ENCODE measurements at places on chromosomes 6 and 20.
A peak's percentile ranks its signal among the peaks of the same experiment; 100 is the strongest.

- no peak for DNase-seq
Observed at GRCh38 chr20:31555203-31555775, 41.0 kb downstream of the HM13 start.

- DNase-seq: no peak
Observed at GRCh38 chr6:43856005-43856765, 86.2 kb downstream of the VEGFA start.

- DNase-seq: no peak
Observed at GRCh38 chr6:125947615-125948014, 9.0 kb upstream of the HINT3 start.

DNA sequence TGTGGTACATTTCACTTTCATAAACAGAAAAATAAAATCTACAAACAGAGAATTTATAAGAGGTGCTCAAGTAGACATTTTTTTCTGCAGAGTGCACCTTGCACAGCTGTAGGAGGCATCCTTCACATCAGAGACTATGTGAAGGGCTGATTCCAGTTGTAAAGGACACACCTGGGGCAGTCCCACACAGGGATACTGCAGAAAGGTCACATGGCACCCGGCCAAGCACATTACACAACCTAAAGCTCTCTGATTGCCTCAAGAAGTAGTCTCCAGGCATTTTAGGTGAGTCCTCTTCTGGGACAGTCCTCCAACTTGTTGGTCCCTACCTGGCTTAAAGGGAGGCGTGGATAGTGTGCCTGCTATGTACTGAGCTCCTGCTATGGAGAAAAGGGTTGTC is 502.9 kb upstream of the NOX3 start:
- no peak for DNase-seq

DNA sequence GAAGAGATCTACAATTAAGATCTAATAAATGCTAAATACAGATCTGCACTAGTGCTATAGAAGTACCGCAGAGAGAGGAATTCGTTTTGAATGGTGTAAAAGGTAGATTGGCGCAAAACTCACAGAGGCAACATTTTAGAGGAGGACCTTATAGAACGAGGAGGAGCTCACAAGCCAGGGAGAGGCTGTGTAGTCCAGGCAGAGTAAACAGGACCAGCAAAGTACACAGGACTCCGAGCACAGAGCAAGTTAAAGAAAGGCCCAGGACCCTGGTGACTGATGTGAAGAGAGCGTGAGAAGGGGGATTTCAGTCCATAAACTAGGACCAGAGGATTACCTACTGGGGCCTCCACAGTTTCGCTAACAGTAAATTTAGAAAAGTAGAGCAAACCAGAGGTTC is 202.3 kb downstream of the FOXC1 start:
- no peak for DNase-seq

DNA sequence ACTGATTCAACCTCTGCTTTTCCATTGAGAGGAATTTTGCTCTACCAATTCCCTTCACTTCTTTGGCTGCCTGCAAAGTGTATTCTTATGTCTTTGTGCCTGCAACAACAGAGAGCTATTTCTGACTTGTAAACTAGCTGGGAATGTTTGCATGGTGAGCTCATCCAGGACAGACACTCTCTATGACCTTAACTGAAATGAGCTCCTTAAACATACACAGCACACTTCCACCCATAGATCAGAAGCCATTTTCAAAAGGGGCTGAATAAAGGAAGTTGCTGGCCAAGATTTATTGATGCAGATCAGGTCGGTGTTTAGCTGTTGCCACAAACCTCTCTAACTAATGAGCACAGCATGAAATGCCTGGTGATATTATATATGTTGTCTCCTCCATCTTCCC is 377.7 kb downstream of the BTBD9 start:
- no peak for DNase-seq

DNA sequence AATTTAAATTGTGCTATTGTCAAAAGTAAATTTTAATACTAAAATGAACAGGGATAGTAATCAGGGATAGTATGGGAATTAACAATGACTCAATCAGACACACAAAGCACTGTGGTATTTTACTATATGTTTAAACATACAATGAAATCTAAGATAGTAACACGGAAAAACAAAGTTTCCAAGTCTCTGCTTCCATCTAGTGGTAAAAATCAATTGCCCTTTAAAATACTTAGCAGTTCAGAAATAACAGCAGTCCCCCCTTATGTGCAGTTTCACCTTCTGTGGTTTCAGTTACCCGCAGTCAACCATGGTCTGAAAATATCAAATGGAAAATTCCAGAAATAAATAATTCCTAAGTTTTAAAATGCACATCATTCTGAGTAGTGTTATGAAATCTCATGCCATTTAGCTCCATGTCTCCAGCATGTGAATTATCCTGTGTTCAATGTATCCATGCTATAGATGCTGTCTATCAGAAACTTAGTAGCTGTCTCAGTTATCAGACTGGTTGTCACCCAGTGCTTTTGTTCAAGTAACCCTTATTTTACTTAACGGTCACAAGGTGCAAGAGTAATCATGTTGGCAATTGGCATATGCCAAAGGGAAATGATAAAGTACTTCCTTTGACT is 58.5 kb downstream of the AHI1 start:
- peak; percentile 40 for DNase-seq

GRCh38 chr6:153167907-153168306 is 36.8 kb upstream of the RGS17 start:
- no peak for DNase-seq

- no peak for DNase-seq
Observed at GRCh38 chr20:61557621-61558020, 305.6 kb downstream of the CDH4 start.

GRCh38 chr6:25165800-25166199 is 113.4 kb upstream of the CARMIL1 start:
- DNase-seq: no peak

DNA sequence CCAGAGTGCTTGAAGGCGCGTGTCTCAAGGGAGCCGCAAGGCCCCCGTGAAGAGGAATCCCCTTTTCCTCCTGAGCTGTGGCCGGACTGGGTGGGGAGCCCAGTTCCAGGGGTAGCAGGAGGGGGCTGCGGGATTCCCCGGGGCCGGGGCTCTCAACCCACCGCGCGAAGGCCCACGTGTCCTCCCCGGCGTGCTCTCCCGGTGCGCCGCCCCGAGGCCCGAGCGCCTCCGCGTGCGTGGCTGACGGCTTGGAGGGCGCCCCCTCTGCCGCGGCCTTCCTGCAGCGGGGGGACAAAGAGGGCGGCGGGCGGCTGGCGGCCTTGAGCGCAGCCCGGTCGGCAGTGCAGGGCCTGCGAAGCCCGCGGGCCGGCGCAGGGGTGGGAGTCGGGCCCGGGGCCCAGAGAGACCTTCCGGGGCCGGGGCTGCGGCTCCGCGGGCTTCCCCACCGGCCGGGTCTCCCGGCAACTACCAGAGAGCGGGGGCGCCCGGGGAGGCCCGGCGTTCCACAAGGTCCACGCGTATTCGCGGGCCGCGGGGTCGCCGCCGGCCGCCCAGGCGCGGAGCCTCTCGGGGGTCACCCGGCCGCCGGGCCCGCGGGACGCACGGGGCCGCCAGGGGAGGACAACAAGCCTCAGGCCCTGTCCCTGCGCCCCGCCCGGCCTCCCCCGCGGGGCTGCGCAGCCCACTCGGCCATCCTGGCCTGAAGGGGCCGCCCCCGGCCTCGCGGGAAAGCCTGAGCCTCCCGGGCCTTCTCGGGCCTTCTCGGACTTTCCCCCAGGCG is at the start of gene FAM217A:
Gene FAM217A (minus strand): TSS at position 447 of the 781 bp plus-strand sequence. CDS start 1,723 bp downstream, outside the sequence.
- no peak for DNase-seq

DNA sequence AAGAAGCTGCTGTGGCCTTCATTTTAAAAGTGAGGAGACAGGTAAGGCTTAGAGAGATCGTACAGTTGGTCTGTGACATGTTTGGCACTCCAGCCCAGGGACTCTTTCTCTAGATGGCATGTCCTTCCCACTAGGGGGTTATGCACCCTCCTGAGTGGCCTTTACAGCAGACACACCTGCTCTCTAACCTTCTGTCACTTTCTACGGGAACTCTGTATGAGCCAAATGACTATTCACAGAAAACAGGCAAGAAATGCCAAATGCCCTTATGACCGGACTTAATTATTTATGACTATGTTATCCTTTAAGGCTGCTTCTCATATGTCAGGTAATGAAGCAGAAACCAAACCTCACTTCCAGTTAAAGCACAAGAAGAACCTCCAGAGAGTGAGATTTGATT is 91.2 kb downstream of the MAP3K5 start:
- no peak for DNase-seq

DNA sequence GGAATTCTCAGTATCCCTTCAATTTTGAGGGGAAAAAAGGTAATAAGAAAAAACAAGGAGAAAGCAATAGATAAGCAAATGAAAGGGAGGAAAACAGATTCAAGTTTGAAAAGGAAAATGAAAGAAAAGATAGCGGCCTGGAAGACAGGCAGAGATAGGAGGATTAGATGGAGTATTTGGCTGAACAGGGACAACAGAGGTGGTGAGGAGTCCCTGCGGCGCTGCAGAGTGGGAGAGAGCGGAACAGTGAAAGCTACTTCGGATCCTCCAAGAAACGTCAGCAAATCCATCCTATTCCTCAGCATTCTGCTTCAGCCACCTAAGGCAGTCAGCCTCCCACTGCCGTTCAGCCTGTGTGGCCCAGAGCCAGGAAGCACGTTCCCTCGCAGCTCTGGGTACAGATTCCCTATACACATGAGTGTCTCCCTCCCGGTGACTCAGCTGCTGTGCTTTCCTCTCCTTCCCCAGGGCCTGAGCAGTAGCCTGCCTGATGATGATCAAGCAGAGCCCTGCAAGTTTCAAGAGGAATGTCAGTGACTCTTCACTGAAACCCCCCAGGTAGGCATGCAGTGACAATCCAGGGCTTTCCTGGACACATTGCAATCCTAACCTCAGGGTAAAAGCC is 43.4 kb upstream of the CDYL start:
- DNase-seq: no peak

- no peak for DNase-seq
Observed at GRCh38 chr6:42141603-42142117, 760 bp downstream of the C6orf132 start.

GRCh38 chr6:55898342-55898741 is 23.0 kb upstream of the BMP5 start:
- no peak for DNase-seq

DNA sequence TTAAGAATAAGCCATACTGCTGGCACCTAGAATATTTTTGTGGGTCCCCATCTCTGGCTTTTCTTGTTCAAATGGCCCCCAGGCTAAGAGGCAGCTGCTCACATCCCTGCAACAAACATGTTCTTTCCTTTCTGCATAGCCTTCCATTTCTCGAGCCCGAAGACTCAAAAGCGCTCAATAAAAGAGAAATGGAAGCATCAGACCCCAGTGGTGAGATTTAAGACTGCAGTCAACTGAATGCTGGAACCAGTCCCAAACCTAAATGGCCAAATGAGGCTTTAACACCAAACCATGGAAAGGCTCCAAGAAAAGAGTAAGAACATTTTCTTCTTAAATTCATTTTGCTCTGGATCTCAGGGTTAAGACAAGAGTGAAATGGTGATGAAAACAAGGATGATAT is 122.1 kb upstream of the TRAF3IP2 start:
- DNase-seq: no peak

- DNase-seq: no peak
Observed at GRCh38 chr6:22727710-22728109, 158.3 kb downstream of the HDGFL1 start.

DNA sequence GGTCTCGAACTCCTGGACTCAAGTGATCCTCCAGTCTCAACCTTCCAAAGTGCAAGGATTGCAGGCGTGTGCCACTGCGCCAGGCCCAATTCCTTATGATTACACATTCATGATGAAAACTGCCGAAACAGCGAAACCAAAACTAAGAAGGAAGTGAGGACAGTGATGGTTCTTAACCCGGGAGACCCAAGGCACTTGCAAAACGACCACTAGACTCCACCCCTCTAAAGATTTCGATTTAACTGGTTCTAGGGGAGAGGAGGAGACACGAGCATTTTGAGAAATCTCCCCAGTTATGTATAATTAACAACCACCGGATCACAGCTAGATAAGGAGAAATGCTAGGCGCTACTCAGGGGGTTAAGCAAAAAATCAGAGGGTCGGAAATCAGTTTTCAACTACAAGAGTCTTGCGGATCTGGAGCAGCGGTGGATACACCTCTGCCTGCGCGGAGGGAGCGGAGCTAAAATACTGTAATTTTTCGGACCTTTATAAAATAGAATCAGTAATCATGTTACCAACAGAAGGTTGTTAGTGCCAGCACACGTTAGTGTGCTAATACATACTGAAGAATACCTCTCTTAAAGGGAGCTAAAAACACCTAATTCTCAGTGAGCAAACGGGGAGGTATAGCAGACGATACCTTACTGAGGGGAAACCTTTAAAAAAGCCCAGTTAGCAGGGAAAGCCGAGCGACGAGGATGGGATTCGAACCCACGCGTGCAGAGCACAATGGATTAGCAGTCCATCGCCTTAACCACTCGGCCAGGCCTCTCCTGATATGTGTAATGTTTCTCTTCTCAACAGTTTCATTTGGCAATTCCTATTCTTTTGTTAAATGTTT is 60.0 kb upstream of the BTN3A2 start:
- DNase-seq: peak; percentile 76

DNA sequence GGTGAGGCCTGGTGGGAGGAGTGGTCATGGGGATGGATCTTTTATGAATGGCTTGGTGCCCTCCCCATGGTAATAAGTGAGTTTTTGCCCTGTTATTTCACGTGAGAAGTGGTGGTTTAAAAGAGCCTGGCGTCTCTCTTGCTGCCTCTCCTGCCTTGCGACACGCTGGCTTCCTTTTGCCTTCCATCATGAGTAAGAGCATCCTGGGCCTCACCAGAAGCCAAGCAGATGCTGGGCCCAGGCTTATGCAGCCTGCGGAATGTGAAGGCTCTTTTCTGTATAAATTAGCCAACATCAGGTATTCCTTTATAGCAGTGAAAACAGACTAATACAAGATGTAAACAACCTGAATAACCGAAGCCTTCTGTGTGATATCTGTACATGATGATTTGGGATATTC is 27.6 kb downstream of the VTA1 start:
- DNase-seq: no peak

GRCh38 chr20:62567246-62568044 is 74.9 kb upstream of the SLCO4A1 start:
- DNase-seq: no peak

- no peak for DNase-seq
Observed at GRCh38 chr6:29959467-29959866, 17.1 kb downstream of the HLA-A start.

- DNase-seq: no peak
Observed at GRCh38 chr6:109720311-109720710, 29.2 kb downstream of the FIG4 start.

GRCh38 chr6:108707328-108707976 is 140.8 kb upstream of the ARMC2 start:
- DNase-seq: no peak

GRCh38 chr6:30611150-30611855 is 5.7 kb downstream of the PPP1R10 start:
- DNase-seq: no peak

GRCh38 chr6:90435207-90435899 is 138.7 kb upstream of the BACH2 start:
- no peak for DNase-seq

Measured in CD4-positive, alpha-beta T cell treated with Interleukin-4 for 1 hour (primary cell).